Aorta (tissue), 5 donors: ENCODE measurements at places on chromosomes 13 and 19. TPM values are rescaled to one million over a fixed set of nuclear protein-coding genes. Genes with fewer than 3 reads are reported as not detected.

- peak overlapping the region; percentile 32 for H3K4me3 ChIP-seq
- H3K27ac ChIP-seq = no peak overlapping the region
- peaks cover 4% of the 10 kb centered on the region for H3K4me1 ChIP-seq
These were observed 350.5 kb downstream of the KCNRG start for GRCh38 chr13:50365408-50366391.

DNA sequence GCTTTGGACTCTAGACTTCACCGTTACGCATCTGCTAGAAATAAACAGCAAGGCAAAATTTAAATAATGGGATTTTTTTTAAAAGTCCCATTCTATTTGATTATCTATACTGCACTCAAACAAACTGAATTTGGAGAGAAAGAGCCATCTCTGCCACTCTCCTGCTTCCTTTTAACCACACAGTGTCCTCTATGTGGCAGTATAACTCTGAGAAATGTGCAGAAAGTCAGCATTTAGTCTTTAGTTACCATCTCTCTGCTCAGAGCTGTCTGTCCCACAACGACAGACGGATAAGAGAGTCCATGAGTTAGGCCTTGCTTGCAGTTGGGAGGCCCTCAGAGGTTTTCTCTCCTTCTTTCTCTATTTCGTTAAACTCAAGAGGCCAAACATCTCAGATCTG, 21.2 kb downstream of the CCNA1 start:
- no peak overlapping the region for H3K4me3 ChIP-seq
- no peak overlapping the region for H3K27ac ChIP-seq
- H3K4me1 ChIP-seq = no peaks in the 10 kb centered on the region
- H3K36me3 ChIP-seq = no peaks in the 10 kb centered on the region
- DNase-seq = no peak

DNA sequence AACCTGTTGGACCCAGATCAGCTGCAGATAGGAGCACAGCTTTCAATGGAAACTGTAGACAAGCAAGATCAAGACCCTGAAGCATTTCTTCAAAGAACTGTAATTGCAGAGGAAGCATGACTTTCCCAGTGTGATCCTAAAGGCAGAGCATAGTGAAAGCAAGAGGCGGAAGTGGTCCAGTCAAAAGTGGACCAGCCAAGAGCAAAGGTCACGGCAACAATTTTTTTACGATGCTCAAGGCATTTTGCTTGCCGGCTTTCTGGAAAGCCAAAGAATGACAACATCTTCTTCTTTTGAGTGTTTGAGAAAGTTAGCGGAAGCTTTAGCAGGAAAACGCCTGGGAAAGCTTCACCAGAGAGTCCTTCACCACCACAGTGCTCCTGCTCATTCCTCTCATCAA, 111.6 kb downstream of the RNF17 start:
- no peak overlapping the region for H3K27ac ChIP-seq
- DNase-seq = no peak
- no peaks in the 10 kb centered on the region for H3K36me3 ChIP-seq
- H3K4me1 ChIP-seq = no peaks in the 10 kb centered on the region
- no peaks in the 10 kb centered on the region for H3K27me3 ChIP-seq

SCN1B gene
- 15.3 TPM for polyA plus RNA-seq

SHANK1 gene
- polyA plus RNA-seq = 0.38 TPM

DNA sequence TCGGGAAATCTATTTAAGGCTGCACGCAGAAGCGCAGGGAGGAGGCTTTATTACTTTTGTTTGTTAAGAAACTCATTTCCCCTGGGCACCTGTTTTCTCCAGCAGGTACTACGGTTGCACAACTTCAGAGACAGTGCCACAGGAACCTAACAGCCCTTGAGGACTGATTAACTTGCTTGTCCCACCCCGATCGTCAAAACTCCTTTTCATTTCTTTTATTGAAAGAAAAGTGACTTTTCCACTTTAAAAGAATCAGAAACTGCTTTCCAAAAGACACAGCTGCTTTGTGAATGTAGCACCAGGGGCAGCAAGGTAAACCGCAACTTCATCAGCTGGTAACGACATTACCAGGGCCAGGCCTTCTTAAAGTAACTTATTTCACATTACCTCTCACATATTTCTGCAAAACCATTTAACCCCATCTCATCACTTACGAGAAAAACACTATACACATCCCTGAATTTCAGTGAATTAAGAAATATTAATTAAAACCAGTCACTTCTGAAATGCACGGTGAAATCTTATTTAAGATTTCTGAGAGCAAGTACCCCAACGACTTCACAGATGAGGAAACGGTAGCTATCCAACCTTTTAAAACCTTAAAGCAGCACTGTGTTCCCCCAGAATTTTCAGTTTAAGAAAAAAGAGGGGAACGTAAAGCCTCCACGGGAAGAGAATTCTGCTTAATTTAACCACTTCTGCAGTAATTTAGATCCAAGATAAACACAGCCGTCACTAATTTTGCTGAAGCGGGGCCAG, 1.4 kb downstream of the ANKRD10 start:
- peak overlapping the region; percentile 87 for H3K27ac ChIP-seq
- no peaks in the 10 kb centered on the region for H3K36me3 ChIP-seq
- peaks cover 4% of the 10 kb centered on the region for H3K4me1 ChIP-seq
- no peaks in the 10 kb centered on the region for H3K27me3 ChIP-seq
- peak overlapping the region; percentile 44 for H3K4me3 ChIP-seq

DNA sequence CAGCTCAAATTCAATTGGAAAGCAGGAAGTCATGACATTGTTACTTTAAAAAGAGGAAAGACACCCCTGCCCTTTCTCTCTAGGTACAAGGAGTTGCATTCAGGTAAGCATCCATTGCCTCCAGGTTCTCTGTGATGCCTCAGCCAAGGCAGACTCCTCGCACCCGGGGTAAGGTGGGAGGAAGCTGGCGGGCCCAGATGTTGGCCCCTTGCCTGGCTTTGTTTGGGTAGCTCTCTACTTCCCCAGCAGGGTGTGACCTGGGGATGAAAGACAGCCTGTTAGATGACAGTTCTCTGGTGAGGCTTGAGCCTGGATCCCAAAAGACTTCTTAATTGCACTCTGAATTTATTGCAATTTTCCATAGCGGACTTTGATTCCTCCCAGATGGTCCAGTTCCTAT, 25.6 kb downstream of the SHISA2 start:
- no peaks in the 10 kb centered on the region for H3K36me3 ChIP-seq
- no peak overlapping the region for H3K4me3 ChIP-seq
- H3K27me3 ChIP-seq = no peaks in the 10 kb centered on the region
- no peaks in the 10 kb centered on the region for H3K4me1 ChIP-seq
- DNase-seq = no peak

ZNF77 gene
- 1.3 TPM for polyA plus RNA-seq

- no peaks in the 10 kb centered on the region for H3K4me1 ChIP-seq
- H3K27me3 ChIP-seq = no peaks in the 10 kb centered on the region
- no peak for DNase-seq
- no peak overlapping the region for H3K4me3 ChIP-seq
- no peaks in the 10 kb centered on the region for H3K36me3 ChIP-seq
These were observed 9.1 kb downstream of the ZMYM2 start for GRCh38 chr13:19967621-19968020.

CLC gene
- polyA plus RNA-seq = not detected

- no peaks in the 10 kb centered on the region for H3K4me1 ChIP-seq
- H3K36me3 ChIP-seq = no peaks in the 10 kb centered on the region
- no peaks in the 10 kb centered on the region for H3K27me3 ChIP-seq
- no peak for DNase-seq
These were observed 2.0 kb downstream of the ERVV-1 start for GRCh38 chr19:53015730-53016129.

GRCh38 chr13:114130837-114131582, 1.4 kb downstream of the RASA3 start:
- H3K4me1 ChIP-seq = no peaks in the 10 kb centered on the region
- H3K27me3 ChIP-seq = no peaks in the 10 kb centered on the region
- H3K27ac ChIP-seq = peak overlapping the region; percentile 38
- H3K4me3 ChIP-seq = peak overlapping the region; percentile 79
- no peaks in the 10 kb centered on the region for H3K36me3 ChIP-seq

DNA sequence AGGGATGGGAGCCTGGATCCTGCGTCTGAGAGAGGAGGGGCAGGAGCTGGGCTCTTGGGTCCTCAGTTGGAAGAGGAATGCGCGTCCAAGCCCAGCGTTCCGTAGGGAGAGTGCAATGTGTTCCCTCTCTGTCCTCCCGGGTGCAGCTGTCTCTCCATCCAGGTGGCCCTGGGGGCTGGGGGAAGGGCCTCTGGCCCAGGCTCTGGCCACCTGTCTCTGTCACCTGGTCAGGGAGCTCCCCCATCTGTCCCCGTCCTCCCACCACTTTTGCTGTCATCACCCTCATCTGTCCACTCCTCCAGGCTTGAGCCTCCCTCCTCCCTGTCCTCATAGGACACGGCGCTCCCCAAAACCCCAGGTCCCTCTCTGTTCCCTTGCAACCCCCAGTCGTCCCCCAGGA, 3.7 kb upstream of the SBK2 start:
- H3K27me3 ChIP-seq = no peaks in the 10 kb centered on the region
- H3K36me3 ChIP-seq = no peaks in the 10 kb centered on the region
- no peak for DNase-seq
- no peak overlapping the region for H3K4me3 ChIP-seq
- no peaks in the 10 kb centered on the region for H3K4me1 ChIP-seq

- H3K27me3 ChIP-seq = no peaks in the 10 kb centered on the region
- no peaks in the 10 kb centered on the region for H3K4me1 ChIP-seq
- H3K4me3 ChIP-seq = peak within 1 kb of the TSS; percentile 93
- no peaks in the 10 kb centered on the region for H3K36me3 ChIP-seq
These were observed at the start of gene TRIM28 for GRCh38 chr19:58543826-58544590. TSS of gene TRIM28 (plus strand) at chr19:58544064. CDS start at chr19:58544758, 694 bp downstream.

GRCh38 chr13:53200498-53201453, 172.2 kb downstream of the OLFM4 start:
- H3K4me1 ChIP-seq = no peaks in the 10 kb centered on the region
- no peak overlapping the region for H3K4me3 ChIP-seq
- no peaks in the 10 kb centered on the region for H3K36me3 ChIP-seq
- no peaks in the 10 kb centered on the region for H3K27me3 ChIP-seq

- H3K27me3 ChIP-seq = no peaks in the 10 kb centered on the region
- H3K4me1 ChIP-seq = no peaks in the 10 kb centered on the region
- H3K4me3 ChIP-seq = no peak overlapping the region
- H3K36me3 ChIP-seq = no peaks in the 10 kb centered on the region
These were observed 7.7 kb downstream of the ZNF253 start for GRCh38 chr19:19873381-19873780.

- H3K36me3 ChIP-seq = no peaks in the 10 kb centered on the region
- no peaks in the 10 kb centered on the region for H3K27me3 ChIP-seq
- H3K27ac ChIP-seq = no peak overlapping the region
- H3K4me1 ChIP-seq = no peaks in the 10 kb centered on the region
- H3K4me3 ChIP-seq = no peak overlapping the region
- peak; percentile 63 for DNase-seq
These were observed 138.9 kb upstream of the RFC3 start for GRCh38 chr13:33678906-33679657.

GRCh38 chr13:43377149-43377548, 353.8 kb downstream of the DNAJC15 start:
- H3K27ac ChIP-seq = no peak overlapping the region
- peaks cover 10% of the 10 kb centered on the region for H3K4me1 ChIP-seq
- no peaks in the 10 kb centered on the region for H3K27me3 ChIP-seq
- H3K4me3 ChIP-seq = no peak overlapping the region
- no peaks in the 10 kb centered on the region for H3K36me3 ChIP-seq
- no peak for DNase-seq

FREM2 gene
- not detected for polyA plus RNA-seq

DNA sequence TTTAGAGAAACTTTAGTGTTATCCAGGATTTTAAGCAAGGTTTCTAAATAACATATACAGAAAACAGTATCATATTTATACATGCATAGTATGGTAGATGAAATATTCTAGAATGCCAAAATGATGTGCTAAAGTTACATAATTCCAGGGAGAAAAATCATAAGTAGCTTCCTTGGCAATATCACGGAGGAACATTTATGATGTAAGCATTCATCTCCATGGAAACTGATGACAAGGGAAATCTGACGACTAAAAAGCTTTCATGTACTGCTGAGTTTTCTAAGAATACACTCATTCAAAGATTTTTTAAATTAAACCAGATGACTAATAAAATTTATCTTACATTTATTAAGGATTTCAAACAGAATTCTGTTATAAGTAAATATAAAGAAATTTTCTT, 4.7 kb downstream of the TEX30 start:
- no peaks in the 10 kb centered on the region for H3K27me3 ChIP-seq
- DNase-seq = no peak
- no peak overlapping the region for H3K4me3 ChIP-seq
- no peaks in the 10 kb centered on the region for H3K4me1 ChIP-seq
- no peaks in the 10 kb centered on the region for H3K36me3 ChIP-seq
- no peak overlapping the region for H3K27ac ChIP-seq

- no peak for DNase-seq
- no peaks in the 10 kb centered on the region for H3K4me1 ChIP-seq
- H3K27me3 ChIP-seq = no peaks in the 10 kb centered on the region
- H3K36me3 ChIP-seq = no peaks in the 10 kb centered on the region
These were observed 14.7 kb downstream of the PIN1 start for GRCh38 chr19:9849791-9850190.

DNA sequence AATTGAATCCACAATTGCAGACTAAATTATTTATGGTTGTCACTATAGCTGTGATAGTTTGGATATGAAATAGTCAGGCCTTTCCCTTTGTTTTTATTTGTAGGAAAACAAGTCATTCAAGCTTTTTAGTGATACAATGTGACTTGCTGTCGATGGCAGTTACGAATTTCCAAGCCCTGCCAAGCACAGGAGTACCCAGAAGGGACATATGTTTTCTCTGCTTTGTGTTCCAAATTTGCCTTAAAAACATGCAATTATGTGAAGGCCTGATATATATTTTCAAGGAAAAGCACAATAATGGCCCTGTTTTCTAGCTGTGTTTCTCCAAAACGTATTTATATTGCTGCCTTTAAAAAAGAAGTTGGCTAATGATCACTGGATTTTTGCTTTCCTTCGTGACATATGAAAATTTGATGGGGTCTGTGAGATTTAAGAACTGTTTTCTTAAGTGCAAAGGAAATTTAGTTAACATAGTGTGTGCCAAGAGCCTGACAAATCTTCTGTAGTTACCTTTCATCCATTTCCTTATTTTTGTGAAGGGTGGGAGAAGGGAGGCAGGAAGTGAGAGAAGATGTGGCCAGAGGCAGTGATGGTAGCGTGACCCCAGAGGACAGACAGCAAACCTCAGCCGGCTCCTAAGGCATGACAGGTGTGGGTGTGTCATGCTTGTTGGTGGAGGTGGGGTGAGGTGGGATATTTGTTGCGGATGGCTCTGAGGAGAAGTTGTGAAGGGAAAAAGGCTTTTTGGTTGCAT, 79.6 kb downstream of the TEX26 start:
- no peak overlapping the region for H3K4me3 ChIP-seq
- no peak overlapping the region for H3K27ac ChIP-seq
- DNase-seq = no peak
- H3K36me3 ChIP-seq = no peaks in the 10 kb centered on the region
- H3K4me1 ChIP-seq = no peaks in the 10 kb centered on the region

DNA sequence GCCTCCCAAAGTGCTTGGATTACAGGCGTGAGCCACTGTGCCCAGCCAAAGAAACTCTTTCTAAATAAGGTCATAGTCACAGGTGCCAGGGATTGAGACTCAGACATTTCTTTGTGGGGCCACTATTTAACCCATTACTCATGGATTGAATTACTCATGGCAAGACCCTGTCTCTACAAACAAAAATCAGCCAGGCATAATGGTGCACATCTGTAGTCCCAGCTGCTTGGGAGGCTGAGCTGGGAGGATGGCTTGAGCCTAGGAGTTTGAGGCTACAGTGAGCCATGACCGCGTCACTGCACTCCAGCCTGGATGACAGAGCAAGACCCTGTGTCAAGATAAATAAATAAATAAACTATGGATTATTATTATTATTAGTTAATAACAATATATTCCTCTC, 3.6 kb upstream of the KLF2 start:
- no peaks in the 10 kb centered on the region for H3K27me3 ChIP-seq
- H3K27ac ChIP-seq = no peak overlapping the region
- H3K4me1 ChIP-seq = no peaks in the 10 kb centered on the region
- no peak overlapping the region for H3K4me3 ChIP-seq

ATXN8OS gene
- not detected for polyA plus RNA-seq

GRCh38 chr13:101565317-101565716, 112.8 kb downstream of the ITGBL1 start:
- H3K27ac ChIP-seq = no peak overlapping the region
- H3K4me1 ChIP-seq = no peaks in the 10 kb centered on the region
- no peak overlapping the region for H3K4me3 ChIP-seq
- H3K36me3 ChIP-seq = no peaks in the 10 kb centered on the region
